Activated T-cell treated with anti-CD3 and anti-CD28 coated beads, Interleukin-2, amount 50 U/mL, for 48 hours (primary cell): ENCODE measurements at places on chromosomes 5 and 9.

GRCh38 chr9:127549751-127550150, 62.3 kb upstream of the STXBP1 start:
- DNase-seq: no peak

DNA sequence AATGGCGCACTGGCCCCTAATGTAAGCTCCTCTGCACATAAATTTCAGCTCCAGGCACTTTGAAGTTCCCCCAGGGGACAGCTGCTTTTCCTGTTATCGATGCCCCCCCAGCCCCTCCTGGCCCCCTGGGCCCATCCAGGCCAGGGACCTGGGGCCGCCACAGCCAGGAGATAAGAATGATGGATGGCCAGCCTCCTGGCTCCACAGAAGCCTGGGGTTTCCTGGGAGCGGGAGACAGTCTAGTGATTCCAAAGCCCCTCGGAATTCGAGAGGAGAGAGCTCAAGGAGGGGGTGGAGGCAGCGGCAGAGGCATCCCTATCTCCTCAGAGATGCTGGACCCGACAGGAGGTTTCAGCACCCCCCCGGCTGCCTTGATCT, 98.4 kb upstream of the HAND1 start:
- DNase-seq: no peak

- DNase-seq: no peak
Observed at GRCh38 chr5:157370967-157371366, 89.0 kb upstream of the NIPAL4 start.

DNA sequence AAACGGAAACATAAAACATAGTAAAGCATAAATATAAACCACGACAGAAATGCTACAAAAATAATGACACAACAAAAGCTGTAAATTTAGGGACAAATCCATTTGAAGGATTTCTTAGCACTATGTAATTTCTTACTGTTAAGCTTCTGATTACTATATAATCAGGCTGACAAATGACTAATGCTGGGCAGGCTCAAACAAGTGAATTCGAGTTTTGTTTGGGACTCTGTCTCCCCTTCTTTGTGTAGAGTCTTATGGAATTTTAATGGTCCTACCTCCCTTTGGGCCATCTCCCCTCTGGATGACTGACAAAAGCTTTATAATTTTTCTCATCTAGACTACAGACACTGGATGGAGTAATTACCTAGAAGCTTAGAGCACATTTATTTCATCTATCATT, 24.6 kb upstream of the KIF2A start:
- DNase-seq: no peak

DNA sequence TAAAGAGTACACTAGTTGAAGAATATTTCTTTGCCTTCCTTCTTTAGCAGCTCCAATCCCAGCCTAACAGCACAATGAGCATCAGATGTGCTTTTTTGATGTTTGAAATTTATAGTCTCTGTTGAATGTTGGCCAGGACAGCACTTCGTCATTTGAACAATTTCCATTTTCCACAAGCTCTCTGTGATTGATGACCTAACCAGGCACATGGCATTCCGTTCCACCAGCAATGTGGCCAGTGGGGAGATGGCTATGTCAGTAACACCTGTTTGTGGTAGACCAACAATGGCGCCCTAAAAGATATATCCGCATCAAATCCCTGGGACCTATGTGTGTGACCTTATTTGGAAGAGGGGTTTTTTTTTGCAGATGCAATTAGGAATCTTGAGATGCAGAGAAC, 66.8 kb downstream of the PALM2AKAP2 start:
- no peak for DNase-seq

DNA sequence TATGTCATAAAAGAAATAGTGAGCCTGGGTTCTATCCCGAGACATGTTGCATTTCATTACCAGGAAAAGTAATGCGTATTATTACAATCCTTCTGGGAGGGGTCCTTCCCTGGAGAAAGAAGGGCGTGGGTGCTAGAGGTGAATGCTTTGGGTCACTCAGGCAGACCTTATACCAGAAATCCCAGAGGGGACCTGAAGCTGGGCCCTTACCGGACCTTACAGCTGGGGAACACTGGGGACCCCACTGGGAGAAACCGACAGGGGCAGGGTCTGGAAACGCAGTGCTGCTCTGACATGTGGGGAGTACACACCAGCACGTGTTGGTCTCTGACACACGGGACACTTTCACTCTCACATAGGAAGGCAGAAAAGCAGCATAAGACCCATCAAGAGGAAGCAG, 71.3 kb downstream of the LMNB1 start:
- peak; percentile 13 for DNase-seq

DNA sequence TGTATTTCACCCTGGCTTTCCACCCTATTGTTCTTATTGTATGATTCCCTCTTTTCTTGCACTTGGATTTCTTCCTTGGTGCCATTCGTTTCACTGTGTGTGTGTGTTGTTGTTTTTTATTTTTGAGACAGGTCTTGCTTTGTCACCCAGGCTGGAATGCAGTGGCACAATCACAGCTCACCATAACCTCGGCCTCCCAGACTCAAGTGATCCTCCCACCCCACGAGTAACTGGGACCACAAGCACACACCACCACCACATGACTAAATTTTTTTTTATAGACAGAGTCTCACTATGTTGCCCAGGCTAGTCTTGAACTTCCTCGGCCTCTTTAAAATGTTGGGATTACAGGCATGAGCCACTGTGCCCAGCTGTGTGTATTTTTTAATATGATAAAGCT, 72.0 kb downstream of the MLLT3 start:
- no peak for DNase-seq

DNA sequence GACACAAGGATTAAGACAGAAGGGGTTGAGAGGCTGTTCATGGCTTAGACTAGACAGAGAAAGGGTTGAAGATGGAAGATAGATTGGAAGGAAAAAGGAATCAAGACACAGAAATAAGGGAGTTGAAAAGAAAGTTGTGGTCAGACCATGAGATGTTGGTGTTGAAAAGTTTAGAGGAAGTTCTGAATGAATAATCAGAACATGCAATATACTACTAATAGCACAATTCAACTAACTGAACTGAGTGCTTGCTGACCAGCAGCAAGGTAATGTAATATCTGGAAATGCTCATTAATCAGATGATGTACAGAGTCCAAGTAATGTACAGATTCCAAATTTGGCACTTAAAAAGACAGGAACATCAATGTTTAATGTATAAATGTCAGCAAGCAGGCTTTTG, 10.6 kb upstream of the NNT start:
- no peak for DNase-seq

DNA sequence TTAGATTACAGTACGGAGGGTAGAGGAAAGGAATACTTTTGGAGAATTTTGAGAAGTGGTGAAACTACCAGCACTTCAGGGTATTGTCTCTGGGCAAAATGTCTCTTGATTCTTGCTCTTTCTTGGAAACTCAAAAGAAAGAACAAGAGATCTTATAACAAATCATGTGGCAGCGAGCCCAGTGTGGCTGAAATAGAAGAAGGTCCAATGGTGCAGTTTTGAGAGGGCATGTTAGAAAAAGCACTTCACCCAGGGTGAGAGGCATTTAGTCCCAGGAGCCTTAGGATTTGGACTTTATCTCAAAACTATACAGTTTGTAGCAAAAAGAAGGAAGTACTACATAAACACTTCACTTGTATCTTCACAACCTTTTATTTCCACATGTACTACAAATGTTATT, 39.4 kb downstream of the NNT start:
- no peak for DNase-seq

DNA sequence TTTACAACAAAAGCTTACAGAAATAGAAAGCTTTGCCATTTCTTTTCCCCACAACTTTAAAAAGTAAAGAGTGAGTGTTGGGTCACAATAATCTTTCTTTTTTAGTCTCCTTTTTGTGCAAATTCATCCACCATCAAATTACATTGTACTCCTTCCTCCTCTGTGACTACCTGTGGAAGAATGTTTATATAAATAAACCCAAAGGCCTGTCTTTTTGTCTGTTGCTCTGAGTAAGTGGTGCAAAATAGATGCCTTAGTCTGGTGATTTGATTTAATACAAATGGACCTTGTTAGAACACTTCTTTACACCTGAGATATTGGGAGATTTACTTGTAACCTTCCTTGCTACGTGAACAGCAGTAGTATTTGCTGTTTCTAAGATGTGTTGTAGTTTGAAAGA, 53.5 kb upstream of the TAF11L2 start:
- no peak for DNase-seq

GRCh38 chr5:115458003-115458409, 86.6 kb downstream of the FEM1C start:
- DNase-seq: no peak

GRCh38 chr5:54905942-54906537, 79.4 kb downstream of the ESM1 start:
- DNase-seq: peak; percentile 81

GRCh38 chr5:111159845-111160244, 64.3 kb upstream of the CAMK4 start:
- DNase-seq: no peak

DNA sequence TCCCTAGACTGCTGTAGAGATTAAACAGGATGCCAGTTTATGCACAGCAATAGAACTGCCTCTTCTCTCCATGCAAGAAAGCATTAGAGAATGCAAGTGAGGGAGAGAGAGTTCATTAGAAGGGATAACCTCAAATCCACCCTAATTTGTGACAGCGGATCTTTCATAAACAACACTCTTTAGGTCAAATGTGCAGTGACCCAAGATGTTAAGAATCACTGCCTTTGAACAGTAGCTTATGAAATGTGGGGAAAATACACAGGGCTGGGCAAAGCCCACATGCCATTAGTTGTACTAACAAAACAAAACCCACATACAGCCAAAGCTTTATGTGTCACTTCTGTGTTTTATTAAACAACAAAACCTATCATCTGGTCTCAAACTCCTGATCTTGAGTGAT, 36.2 kb upstream of the POU4F3 start:
- no peak for DNase-seq

- no peak for DNase-seq
Observed at GRCh38 chr5:141879941-141880738, 1.9 kb upstream of the PCDH1 start.

- DNase-seq: no peak
Observed at GRCh38 chr5:31086839-31087415, 106.6 kb upstream of the CDH6 start.

- no peak for DNase-seq
Observed at GRCh38 chr5:66277981-66278380, 133.9 kb downstream of the SREK1 start.

GRCh38 chr9:26863074-26863473, 29.5 kb downstream of the CAAP1 start:
- DNase-seq: no peak

GRCh38 chr9:127805620-127806019, 2.9 kb downstream of the FPGS start:
- DNase-seq: peak; percentile 66

DNA sequence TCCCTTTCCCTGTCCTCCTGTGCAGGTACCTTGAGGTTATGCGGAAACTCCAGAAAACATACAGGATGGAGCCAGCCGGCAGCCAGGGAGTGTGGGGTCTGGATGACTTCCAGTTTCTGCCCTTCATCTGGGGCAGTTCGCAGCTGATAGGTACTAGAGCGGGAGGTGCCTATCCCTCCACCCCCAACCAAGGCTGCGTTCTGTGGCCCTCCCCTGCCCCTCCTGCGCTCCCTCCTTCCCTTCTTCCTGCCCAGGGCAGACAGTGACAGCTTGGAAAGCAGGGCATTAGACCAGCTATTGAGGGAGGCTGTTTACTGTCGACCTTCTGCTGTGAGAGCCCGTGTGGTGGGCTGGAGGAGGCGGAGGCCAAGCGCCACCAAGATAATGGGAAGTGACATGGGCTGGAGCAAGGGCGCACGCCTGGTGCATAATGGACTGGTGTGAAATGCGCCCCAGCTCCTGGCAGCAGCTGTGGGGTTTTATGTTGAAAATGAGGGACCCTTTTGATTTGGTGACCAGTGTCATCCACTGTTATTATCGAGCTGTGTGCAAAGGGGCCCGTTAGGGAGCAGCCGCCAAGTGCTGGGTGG, 25.3 kb downstream of the PTPA start:
- no peak for DNase-seq

DNA sequence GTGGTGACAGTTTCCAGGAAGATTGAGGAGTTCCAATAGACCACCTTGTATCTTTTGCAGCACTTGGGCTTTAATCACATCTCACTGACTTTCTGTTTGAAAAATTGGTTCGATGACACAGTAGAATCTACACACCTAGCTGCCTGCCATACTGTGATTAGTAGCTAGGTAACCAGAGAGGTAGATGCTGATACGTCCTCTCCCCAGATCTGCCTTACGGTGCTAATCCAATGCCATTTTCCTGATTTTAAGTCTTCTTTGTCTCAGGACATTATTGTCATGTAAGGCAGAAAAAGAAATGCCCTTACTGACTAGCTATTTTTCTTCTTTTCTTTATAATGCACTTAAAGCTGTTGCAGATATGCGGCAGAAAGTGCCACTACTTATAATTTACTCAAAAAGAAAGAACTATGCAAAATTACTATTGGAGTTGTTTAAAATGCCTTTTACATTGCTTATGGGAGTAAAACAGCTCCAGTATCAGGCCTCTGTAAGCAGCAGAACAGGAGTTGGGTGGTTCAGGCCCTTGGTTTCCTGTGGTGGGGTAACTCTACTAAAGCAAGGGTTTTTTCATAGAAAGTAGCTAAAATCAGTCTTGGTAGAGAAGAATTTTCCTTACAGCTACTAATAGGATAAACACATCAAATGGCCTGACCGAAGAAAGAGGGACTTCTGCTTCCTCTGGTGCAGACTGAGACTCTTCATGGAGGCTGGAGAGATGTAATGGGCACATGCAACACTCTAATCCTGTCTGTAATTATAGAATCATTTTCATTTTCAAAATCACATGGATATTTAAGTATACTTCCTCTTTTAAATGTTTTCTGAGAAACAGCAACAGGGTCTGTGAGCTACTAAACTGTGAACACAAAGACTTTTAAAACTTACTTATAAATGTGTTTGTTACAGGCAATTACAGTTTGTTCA, 177.2 kb downstream of the MAPKAP1 start:
- no peak for DNase-seq

- no peak for DNase-seq
Observed at GRCh38 chr5:307794-308579, 13.5 kb upstream of the AHRR start.

- DNase-seq: no peak
Observed at GRCh38 chr5:31888564-31888963, 249.6 kb downstream of the PDZD2 start.

GRCh38 chr5:95808686-95809413, 13.7 kb downstream of the GLRX start:
- DNase-seq: peak; percentile 76

DNA sequence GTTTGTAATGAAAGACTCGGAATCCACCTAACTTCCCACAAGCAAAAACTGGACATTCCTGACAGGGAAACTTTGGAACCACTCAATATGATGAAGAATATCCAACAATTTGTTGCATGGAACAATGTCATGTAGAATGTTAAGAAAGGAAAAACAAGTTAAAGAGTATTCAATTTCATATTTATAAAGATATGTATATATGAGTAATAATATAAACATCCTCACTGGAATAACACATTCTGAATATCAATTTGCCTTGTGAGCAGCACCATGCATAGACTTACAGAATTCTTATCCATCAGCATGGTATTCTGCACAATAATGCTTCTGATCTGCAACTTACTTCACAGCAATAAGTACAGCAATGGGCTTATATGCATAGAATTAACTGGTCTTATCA, 650.3 kb downstream of the SEMA5A start:
- no peak for DNase-seq

GRCh38 chr9:6383551-6384225, 29.3 kb upstream of the UHRF2 start:
- no peak for DNase-seq

GRCh38 chr5:115818821-115819220, 2.4 kb upstream of the CDO1 start:
- no peak for DNase-seq

- DNase-seq: no peak
Observed at GRCh38 chr9:88533951-88534455, 975 bp upstream of the NXNL2 start.

- no peak for DNase-seq
Observed at GRCh38 chr9:89342213-89342612, 23.9 kb downstream of the SECISBP2 start.
